ENCODE measurements at places on chromosomes 5 and 9. TPM values are rescaled to one million over a fixed set of nuclear protein-coding genes. Genes with fewer than 3 reads are reported as not detected.

DNA sequence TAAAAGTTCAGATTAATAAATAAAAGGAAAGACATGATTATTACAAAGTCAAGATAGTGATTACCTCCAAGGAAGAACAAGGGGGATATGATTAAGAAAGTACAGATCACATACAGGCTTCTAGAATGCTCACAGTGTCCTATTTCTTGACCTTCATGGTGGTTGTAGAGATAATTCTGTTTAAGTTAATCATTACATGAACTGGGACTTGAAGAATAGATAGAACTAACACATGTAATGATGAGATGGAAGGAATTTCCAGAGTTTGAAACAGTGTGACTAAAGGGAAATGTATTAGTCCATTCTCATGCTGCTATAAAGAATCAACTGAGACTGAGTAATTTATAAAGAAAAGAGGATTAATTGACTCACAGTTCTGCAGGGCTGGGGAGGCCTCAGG, 72.7 kb downstream of the LURAP1L start:
- H3K4me3 ChIP-seq, result no peak overlapping the region
- H3K4me1 ChIP-seq, result no peaks in the 10 kb centered on the region
- peak; percentile 53 for DNase-seq

- H3K4me1 ChIP-seq, result peaks cover 18% of the 10 kb centered on the region
- peak; percentile 52 for DNase-seq
- no peak overlapping the region for H3K27ac ChIP-seq
- H3K27me3 ChIP-seq, result no peaks in the 10 kb centered on the region
- H3K36me3 ChIP-seq, result peaks cover 3% of the 10 kb centered on the region
- H3K4me3 ChIP-seq, result no peak overlapping the region
Measured at GRCh38 chr5:56829137-56829908, 14.0 kb downstream of the MAP3K1 start.

DNA sequence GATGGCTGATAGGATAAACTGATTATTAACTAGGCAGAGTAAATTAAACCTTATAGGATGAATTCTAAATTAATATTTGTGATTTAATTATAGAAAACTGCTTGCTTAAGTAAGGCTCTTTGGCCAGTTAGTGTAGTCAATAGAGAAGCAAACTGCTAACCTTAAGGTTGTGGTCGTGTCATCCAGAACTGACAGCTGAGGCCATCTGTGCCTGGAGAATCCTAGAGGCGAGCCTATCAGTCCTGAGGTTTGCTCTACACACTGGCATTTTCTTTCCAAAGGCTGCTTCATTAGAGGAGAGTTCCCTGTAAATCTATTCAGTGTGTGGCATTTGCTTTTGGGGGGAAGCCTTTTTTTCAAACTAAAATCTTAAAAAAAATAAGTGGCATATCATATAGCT, 169.2 kb downstream of the MEF2C start:
- no peak overlapping the region for H3K27ac ChIP-seq
- DNase-seq, result no peak
- H3K4me1 ChIP-seq, result no peaks in the 10 kb centered on the region
- no peak overlapping the region for H3K4me3 ChIP-seq
- H3K27me3 ChIP-seq, result no peaks in the 10 kb centered on the region
- H3K36me3 ChIP-seq, result no peaks in the 10 kb centered on the region

GRCh38 chr9:3708751-3709150, 182.9 kb upstream of the RFX3 start:
- H3K27me3 ChIP-seq, result peaks cover 4% of the 10 kb centered on the region
- no peak overlapping the region for H3K4me3 ChIP-seq
- H3K4me1 ChIP-seq, result no peaks in the 10 kb centered on the region
- no peak overlapping the region for H3K27ac ChIP-seq

Gene RETREG1
- total RNA-seq, result not detected

DNA sequence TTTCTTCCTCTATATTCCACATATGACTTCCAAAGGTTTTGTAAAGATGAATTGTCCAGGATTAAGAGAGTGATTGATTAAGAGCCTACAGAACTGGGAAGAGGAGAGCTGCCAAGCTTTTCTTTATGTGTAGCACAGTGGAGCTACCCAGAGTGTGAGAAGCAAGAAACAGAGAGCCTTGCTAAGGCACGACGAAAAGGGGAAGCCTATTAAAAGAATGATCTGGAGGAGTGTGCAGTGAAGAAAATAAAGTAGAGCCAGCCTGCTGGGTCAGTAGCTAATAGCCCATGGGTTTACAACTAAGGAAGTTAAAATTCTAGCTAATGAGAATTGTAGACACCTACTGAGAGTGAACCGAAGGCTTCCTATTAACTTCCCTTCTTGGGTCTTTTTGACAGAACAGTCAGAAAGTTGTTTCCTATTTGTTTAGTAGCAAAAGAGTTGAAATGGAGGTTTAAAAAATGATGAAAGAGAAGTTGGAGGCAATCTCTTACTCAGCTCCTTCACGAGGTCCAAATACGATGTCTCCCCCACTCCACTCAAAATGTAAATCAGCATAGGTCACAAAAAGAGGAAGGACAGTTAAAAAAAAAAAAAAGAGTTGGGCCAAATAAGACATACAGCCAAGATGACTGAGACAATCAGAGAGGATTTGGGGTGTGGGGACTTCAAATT, 957 bp upstream of the PRR16 start:
- H3K27me3 ChIP-seq, result no peaks in the 10 kb centered on the region
- no peak for DNase-seq
- H3K4me1 ChIP-seq, result no peaks in the 10 kb centered on the region
- H3K27ac ChIP-seq, result no peak overlapping the region
- no peak overlapping the region for H3K4me3 ChIP-seq
- no peaks in the 10 kb centered on the region for H3K36me3 ChIP-seq
